ENCODE measurements at places on chromosomes 13 and 19.

DNA sequence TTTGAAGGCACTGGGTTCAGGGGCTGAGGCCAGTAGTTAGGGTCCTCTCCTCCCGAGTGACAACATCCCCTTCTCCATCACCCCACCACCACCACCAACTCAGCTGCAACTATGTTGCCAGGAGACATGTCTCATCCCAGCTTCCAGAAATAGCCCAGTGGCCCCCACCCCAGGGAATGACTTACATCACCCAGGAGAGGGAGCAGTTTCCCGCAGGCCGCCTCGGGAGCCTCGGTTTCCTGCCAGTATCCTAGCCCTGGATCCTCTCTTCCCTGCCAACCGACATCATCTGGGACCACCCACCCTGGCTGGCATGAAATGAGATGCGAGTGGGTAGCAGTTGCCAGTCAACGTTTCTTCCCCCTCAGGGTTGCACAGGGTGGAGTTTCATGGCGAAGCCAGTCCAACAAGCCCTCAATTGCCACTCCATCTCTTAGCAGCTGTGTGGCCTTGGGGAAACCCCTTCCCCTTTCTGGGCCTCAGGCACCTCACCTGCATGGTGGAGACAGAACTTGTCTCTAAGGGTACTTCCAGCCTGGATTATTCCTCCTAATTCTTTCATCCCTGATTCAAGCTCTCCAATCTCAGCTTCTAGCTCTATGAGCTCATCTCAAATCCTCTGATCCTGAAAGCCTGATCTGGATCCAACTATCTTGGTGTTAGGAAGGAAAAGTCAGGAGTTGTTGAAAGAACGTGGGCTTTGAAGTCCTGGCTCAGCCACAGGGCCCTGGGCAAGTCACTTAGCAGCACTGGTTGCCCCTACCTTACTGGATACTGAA, 3.9 kb upstream of the GSK3A start:
- peak; percentile 24 for DNase-seq

DNA sequence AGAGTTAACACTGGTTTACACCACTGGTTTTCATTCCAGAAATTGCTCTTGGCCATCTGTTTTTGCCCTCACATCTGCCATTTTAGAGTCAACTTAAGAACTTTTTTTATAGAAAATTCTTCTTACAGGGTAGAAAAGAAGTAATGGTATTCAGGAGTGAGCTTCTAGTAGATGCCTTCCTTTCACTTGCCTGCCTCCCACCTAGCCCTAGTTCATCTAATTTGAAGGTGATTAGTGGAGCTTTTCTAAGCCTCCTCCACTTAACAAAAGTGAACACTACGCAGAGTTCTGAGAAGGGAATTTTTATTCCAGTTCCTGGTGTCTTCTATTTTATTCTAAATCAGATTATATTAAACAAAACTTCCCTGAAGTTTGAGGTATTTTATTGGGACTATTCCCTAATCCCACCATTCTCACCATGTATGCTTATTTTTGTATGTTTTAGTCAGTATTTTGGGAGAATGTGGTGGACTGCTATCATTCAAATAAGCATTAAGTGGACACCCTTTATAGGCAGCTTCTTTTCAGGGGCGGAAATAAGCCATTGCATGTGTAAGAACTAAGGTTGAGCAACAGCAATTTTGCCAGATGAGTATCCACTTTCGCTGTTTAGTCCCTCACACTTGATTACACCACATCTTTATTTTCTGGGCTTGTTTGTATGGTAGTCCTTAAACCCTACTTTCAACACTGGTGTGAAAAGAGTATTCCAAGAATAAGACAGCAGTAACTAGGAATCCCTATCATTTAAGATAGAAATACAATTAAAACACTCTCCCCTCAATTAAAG, 156.9 kb downstream of the ENOX1 start:
- no peak for DNase-seq

GRCh38 chr13:74706801-74707200, 572.6 kb upstream of the KLF12 start:
- no peak for DNase-seq

GRCh38 chr19:4034048-4035017, 26.8 kb downstream of the PIAS4 start:
- DNase-seq: no peak

DNA sequence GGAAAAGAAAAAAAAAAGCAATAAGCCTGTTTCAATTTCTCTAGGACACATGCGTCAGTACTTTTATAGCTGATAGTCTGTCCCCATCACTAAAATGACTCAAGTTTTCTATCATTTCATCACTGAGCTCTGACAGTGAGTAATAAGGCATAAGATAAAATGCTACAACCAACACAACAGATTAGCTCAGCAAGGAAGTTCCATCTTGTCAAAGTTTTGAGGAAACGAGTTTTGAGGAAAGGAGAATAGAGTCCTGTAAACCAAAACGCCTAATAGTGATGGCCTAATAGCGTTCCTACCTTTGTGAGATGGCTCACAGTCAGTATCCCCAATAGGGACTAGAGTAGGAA, 145.1 kb downstream of the LACC1 start:
- no peak for DNase-seq

DNA sequence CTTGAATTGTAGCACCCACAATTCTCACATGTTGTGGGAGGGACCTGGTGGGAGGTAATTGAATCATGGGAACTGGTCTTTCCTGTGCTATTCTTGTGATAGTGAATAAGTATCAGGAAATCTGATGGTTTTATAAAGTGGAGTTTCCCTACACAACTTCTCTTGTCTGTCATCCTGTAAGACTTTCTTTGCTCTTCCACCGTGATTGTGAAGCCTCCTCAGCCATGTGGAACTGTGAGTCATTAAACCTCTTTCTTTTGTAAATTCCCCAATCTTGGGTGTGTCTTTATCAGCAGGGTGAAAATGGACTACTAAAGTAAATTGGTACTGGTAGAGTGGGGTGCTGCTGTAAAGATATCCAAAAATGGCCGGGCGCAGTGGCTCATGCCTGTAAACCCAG, 215.6 kb downstream of the LIG4 start:
- DNase-seq: no peak

DNA sequence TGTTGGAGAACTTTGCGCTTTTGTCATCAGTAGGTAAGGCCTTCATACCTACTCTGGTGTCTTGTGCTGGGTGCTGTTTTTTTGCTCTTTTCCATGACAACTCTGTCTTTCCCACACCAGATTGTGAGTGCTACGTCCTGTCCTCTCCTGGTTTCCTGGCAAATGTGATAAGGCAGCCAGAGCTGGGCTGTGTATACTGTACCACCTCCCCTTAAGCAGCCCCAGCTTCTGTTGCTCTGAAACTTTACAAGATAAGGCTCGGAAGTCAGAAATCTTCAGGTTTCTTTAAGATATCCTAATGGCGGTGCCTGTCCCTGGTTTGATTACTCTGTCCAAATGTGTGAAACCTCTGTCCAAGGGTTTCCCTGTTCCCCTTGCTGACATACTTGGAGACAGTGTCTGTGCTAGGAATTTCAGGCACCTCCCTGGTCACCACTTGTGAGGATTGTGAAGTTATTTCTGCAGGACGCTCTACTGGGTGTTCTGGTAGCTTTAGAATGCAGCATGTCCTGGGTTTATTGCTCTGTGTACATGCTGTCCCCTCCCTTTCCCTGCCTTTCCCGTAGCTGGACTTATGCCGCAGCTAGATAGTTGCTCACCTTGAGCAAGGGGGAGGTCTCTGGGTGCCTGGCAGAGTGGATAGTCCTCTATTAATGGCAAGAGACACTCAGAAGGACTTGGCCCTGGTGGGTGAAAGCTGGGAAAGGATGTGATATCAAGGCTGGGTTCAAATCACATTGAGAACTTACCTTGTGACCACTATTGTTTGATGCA, 7.0 kb downstream of the ZNF749 start:
- DNase-seq: no peak

DNA sequence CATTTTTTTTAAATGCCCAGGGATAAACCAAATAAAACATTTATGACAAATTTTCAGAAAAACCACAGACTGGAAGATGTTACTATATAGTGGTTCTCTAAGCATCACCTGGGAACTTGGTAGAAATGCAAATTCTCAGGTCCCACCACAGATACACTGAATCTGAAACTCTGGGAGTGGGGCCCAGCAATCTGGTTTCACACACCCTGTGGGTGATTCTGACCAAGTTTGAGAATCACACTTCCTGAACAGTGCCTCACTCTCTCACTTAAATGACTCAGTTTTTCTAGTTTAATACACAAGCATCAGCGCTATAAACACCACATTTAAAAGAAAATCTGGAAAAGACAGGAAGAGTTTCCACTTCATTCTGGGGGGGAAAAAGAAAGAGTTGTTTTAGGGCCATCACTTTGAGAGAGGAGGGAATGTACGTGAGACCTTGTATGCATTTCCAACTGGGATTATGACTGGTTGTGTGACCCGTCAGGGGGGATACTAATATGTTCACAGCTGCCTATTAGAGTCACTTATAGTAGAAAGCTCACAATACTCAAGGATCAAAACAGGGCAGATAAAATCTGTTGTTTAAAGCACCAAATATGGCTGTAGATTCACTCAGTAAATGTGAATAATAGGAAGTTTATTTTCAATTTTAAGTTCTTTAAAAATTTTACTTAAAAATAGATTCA, 567.7 kb downstream of the GPC6 start:
- no peak for DNase-seq

DNA sequence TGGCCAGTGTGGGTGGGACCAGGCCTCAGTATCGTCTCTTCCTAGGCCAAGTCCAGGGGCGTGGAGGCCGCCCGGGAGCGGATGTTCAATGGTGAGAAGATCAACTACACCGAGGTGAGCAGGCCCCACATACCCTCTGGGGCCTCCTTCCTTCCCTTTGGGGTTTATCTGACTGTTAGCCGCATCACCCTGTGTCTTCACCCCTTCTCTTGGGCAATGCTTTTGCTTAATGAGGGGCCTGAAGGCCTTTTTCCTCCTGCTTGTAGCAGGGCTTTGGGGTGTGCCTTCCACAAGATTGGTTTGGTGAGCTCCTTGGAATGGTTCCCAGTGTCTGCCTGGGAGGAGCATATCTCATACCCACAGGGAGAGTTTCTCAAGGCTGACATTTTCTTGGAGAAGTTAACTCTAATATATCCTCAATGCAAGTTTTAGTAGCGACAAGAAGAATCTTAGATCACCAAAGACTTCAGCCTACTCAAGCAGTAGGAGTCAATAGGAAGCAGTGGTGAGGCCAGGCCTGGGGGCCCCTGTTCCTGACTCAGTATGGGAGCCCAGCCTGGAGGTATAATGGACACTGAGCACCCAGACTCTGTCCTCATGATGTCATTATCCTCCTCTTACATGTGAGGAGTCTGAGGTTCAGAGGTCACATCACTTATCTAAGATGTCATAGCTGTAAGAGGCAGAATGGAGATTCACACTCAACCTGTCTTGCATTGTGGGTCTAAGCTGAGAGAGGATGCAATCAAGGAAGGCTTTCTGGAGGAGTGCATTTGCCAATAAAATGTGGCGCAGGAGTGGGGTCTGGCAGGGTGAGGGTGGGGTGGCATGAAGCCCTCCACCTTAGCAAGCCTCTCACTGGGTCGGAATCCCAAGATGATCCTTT, 2.0 kb downstream of the GPI start:
- DNase-seq: no peak

DNA sequence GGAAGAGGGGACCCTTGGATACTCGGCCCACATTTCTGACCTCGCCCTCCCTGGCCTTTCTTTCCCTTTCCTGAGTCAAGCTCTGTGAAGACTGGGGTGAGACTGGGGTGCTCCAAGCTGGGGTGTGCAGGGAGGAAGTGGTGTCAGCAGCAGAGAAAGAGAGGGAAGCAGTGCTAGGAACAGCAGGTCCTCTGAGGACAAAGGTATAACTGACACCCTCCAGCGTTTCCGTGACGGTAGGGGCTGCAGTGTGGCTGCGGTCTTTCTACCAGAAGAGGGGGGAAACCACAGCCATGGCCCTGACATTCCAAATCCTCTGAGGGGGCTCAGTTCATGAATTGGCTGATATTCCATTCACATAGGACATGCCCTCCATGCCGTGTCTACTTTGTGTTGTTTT, 1.1 kb downstream of the KIR3DL2 start:
- no peak for DNase-seq

GRCh38 chr19:1324806-1325567, 39.3 kb downstream of the EFNA2 start:
- no peak for DNase-seq

GRCh38 chr13:90783273-90783672, 564.2 kb upstream of the MIR17HG start:
- no peak for DNase-seq

DNA sequence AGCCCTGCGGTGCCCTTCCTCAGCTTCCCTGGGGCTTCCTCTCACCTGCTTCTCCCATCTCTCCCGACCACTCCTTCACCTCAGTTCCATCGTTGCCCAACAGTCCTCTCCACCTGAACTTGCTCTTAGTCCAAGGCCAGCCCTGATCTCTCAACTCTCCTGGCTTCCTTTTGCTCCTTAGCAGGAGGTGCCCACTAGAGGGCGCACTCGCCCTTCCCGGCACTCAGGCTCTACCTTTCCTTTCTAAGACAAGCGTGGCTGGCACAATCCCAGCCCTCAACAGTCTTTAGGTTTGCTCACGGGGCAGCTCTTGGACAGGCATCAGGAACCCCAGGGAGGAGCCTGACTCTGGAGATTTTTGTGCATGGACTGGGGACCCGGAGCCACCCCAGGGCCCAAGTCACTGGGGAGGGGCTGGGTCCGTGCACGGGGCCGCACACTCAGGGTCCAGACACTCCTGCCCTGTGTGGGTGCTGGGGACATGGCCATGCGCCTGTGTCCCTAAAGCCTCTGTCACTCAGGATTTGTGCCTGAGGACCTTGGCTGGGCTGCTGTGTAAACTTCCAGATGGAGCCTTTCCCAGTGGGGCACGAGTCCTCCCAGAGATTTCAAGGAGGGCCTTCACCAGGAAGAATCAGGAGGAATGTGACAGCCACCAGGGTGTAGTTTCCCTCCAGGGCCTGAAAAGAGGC, 12.1 kb upstream of the CEACAM8 start:
- no peak for DNase-seq

DNA sequence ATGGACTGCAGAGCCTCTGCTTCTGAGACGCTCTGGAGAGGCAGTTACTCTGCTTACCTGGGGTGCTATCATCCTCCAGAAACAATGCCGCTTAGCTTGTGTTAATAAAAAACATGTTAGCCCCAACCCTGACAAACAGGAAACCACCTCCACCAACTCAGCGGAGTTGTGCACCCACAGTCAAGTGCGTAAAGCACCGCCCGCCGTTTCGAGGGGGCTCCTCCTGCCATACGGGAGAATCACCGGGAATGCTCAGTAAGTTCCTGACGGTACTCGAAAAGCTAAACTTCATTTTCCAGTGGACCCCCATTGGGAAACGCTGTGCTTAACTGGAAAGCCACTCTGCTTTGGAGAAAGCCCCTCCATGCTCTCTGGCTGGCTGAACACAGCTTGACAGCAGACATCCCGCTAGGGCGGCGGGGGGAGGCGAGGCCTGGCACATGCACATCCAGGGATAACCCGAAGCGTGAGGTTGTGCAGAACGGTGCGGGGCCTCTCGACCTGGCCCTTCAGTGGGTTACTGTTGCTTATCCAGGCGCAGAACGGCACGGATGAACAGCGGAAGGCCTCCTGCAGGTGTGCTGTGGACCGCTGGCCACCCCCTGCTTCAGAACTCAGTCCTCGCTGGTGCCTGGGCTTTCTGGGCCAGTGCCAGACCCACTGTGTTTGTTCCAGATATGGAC, 17.1 kb downstream of the GAS6 start:
- DNase-seq: no peak

All from NCI-H2081 treated with DMSO at 0.1 percent for 48 hours (cell line).